ENCODE measurements at places on chromosomes 13 and 19.
A peak's percentile ranks its signal among the peaks of the same experiment; 100 is the strongest.

GRCh38 chr19:38209152-38209551 lies 14.9 kb downstream of the DPF1 start:
- DNase-seq = no peak

GRCh38 chr19:49679771-49680413 lies 2.8 kb downstream of the PRMT1 start:
- peak; percentile 93 for DNase-seq

DNA sequence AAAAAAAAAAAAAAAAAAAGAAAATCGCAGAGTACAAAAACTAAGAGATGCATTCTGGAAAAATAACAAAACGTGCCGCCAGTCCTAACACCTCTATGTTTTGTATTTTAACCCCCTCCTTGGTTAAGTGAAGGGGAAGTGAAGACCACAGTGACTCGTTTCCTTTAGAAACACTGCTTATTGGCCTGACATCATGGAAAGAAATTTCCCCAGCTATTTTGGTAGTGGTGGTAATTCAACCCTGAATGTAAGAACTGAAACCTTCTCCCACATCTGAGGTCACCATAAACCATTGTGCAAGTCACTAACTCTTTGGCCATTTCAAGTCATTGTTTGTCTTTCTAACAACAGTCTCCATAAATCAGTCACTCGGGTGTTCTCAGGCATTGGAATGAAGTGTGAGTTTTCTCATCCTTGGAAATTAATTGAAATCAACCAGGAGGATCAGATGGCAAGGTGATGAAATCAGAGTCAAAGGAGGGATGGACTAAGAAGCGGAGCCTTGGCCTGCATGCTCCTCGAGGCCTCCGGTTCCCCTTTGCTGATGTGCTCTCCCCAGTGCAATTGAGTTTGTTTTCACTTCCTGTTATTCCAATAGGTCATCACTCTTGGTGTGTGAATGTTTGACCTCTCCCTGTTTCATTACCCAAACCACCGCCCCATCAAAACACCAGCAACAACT lies 443.9 kb downstream of the FGF9 start:
- no peak for DNase-seq

- DNase-seq = no peak
These were observed 6.0 kb upstream of the ZNF507 start for GRCh38 chr19:32339423-32339822.

- no peak for DNase-seq
These were observed 4.9 kb upstream of the OR7A17 start for GRCh38 chr19:14890643-14891379.

DNA sequence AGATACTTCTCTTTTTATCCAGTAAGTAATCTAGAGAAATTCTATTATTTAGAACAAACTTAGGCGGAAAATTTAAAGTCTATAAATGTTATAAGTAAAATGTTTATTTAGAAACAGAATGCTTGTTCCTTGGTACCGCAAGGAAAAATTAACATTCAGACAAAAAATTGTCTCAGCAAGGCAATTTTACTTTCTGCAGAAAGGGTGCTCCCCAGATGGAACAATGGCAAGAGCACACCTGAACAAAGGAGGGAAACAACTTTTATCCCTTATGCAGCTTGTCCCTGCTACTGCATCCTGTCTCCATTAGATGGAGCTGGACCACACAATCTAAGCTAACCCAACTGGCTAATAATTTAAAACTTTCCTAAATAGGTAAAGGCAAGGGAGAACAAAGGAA lies 6.5 kb upstream of the ZNF708 start:
- no peak for DNase-seq

DNA sequence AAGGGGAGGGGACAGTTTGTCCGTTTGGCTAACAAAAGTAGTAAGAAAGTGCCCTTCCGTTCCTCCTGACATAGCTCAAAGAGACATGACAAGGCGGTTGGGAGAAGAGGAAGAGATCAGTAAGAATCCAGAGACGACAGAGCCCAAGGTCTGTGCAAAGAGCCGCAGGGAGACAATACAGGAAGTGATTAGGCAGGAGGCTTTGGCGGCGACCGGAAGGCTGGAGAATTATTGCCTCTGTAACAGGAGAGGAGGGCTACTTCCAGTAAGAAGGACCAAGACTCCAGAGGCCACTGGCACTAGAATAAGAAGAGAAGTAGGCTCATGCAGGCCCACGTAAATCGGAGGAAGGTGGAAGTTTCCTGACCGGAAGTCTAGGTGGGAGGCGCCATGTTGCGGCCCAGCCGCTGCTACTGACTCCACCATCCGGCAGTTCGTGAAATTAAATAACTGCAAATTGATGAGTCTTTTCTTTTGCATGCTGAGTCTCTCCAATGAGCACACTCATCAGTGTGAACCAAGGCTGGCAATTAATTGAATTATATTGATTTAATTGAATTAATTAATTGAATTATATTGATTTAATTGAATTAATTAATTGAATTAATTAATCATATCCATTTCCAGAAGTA lies 9.9 kb downstream of the RFX2 start:
- DNase-seq = no peak

DNA sequence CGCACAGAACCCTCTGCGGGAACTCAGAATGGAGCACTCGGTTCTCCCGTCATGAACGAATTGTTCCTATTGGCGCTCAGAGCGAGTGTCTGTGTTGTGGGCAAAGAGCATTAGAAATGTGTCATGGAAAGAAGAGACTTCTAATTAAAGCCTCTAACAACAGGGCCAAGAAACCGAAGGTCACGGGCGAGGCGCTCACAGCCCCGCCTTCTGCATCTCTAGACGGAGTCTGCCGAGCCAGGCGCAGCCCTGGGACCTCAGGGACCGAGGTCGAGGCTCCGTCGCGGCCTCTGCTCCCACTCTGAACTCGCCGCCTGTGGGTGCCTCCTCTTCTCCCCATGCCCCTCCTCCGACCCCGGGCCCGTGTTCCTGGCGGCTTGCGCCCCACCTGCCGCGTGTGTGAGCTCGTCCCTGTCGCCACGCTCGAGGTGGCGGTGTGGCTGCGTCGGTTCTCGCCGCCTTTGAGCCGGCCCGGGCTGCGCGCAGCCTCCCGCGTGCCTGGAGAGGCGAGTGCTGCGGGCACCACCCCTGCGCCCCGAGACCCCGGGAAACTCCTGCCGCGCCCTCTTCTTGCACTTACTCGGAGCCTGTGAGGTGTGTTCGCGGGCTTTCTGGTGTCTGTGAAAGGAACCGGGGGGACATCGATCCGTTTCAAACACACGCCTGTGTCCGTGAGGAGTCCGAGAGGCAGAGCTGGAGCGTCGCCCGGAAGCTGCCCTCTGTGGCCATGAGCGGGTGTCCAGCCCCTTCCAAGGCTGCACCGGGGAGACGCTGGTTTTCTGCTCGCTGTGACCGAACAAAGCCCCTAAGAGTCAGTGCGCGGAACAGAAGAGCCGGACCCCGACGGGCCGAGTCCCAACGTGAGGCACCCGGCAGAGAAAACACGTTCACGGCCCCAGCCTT lies 45.4 kb upstream of the SPACA7 start:
- no peak for DNase-seq

- no peak for DNase-seq
These were observed 1.4 kb downstream of the SPRY2 start for GRCh38 chr13:80339563-80339911.

GRCh38 chr13:100544866-100545683 lies 43.5 kb downstream of the GGACT start:
- no peak for DNase-seq

DNA sequence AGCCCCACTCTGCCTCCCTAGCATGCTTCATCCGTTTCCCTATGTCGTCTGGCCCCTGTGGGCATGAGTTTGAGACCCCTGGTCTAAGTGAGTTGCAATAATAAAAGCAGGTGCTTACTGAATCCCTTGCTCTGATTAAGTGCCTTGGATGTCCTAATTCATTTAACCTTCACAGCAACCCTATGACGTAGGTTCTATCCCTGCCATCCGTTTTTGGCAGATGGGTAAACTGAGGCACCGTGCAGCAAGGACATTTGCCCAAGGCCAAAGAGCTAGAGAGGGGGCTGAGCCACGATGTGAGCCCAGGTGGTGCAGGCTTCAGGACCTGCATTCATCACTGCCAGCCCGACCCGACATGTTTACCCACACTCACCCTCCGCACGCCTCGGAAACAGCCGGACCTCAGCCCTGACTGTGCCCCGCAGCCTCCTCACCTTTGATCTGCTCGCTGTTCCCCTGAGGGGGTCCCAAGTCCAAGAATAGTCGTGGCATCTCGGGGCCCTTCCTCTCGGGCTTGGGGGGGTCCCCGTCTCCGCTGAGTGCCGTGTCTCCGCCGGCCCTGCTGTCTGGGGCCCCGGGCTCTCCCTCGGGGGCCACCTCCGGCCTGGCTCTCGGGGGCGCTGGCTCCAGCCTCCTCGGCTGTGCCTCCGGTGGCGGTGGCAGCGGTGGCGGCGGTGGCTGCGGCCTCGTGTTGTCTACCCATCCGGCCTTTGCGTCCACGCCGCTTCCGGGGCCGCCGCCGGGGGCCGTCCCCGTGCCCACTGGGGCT lies 14.5 kb downstream of the LMTK3 start:
- no peak for DNase-seq

DNA sequence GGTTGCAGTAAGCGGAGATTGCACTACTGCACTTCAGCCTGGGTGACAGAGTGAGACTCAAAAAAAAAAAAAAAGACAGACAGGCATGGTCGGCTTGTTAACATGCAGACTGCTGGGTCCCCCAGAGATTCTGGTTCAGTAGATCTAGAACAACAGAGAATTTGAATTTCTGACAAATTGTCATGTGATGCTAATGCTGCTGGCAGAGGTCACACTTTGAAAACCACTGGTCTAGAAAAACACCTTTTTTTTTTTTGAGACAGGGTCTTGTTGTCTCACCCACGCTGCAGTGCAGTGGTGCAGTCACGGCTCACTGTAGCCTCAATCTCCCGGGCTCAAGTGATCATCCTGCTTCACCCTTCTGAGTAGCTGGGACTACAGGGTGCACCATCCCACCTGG lies 7.7 kb upstream of the LRFN3 start:
- no peak for DNase-seq

GRCh38 chr13:25352230-25352629 lies 19.5 kb upstream of the ATP8A2 start:
- DNase-seq = no peak

GRCh38 chr13:91704398-91704797 lies 306.0 kb downstream of the GPC5 start:
- no peak for DNase-seq

DNA sequence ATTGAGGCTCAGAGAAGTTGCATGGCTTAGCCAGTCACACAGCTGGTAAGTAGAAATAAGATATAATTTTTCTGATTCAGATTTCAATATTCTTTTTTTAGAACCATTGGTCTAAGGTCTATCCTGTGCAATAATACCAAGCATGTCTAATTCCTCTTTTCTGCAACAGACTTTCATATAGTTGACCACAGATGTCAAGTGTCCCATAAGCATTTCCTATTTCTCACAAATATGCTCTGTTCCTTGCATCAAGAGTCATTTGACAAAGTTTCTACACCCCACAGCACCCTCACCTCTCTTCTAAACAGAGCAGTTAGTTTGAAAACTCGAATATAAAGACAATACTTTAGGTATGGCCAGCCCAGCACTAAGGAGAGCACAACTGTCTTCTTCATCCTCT lies 26.8 kb upstream of the SACS start:
- DNase-seq = no peak

All from NCI-H82 (cell line).